RPMI7951 (cell line): ENCODE measurements at places on chromosomes 7 and 10. TPM values are rescaled to one million over a fixed set of nuclear protein-coding genes. Genes with fewer than 3 reads are reported as not detected.

- peak; percentile 36 for DNase-seq
These were observed 10.1 kb downstream of the THNSL1 start for GRCh38 chr10:25026463-25026862.

GRCh38 chr7:128122576-128123290 is 91.5 kb upstream of the LRRC4 start:
- DNase-seq: no peak

DNA sequence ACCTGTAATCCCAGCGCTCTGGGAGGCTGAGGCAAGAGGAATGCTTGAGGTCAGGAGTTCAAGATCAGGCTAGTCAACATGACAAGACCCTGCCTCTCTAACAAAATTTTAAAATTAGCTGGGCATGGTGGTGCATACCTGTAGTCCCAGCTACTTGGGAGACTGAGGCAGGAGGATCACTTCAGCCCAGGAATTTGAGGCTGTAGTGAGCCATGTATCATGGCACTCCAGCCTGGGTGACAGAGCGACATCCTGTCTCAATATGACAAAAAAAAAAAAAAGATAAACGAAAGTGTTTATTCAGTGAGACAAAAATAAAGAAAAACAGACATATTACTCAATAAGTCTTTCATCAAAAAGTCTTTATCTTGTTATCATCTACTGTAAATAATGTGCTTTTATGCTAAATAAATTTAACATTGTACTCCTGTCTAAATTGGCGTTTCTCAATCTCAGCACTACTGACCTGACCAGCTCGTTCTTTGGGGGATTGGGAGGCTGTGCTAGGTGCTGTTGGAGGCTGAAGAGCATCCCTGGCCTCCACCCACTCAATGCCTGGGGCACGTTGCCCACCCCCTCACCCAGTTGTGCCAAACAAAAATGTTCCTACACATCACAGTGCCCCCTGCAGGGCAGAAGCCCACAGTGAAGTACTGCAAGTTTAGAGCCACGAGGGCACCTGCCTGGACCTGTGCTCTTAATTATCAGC is 57.7 kb downstream of the NCAPG2 start:
- DNase-seq: no peak

DNA sequence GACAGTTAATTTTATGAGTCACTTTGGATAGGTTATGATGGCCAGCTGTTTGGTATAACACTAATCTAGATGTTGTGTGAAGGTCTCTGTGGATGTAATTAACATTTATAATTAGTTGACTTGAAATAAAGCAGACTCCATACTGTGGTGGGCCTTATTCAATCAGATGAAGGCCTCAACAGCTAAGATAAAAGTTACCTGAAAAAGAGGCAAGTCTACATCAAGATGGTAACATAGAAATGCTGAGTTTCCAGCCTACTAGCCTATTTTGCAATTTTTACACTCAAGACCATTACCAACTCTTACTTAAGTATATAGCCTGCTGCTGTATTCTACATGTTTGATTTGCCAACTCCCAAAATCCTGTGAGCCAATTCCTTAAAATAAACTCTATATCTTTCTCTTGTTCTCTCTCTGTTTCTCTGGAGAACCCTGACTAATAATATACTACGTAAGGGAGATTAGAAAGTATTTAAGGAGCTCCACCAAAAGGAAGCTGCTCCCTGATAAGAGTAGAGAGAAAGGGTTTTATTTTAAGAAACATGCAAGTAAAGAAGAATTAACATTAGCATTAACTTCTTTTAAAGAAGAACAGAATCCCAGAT is 42.7 kb downstream of the ZNF438 start:
- DNase-seq: no peak

DNA sequence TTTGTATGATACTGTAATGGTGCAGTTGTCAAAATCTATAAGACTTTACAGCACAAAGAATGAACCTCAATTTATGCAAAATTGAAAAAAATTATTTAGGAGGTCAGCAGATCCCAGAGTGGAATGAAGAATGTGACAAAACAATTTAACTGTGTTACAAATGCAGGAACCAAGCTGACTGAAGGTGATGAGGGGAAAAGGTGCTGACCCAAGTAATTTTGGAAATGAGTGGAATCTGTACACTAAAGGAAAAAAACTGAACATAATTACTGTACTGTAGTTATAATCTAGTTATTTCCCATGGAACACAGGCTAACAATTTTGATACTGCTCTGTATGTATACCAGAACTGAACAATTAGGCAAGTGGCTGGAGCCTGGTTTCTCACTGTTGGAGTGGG is 31.2 kb upstream of the ZCCHC24 start:
- DNase-seq: no peak

The FAM25A gene
- total RNA-seq: not detected in 2 replicates

The CCDC71L gene
- 19.2 and 19.6 TPM in 2 replicates for total RNA-seq

- no peak for DNase-seq
These were observed 303.9 kb downstream of the SDHAF3 start for GRCh38 chr7:97421307-97421930.

The ZCCHC24 gene
- 21.0 and 24.6 TPM in 2 replicates for total RNA-seq

The POP7 gene
- 79.5 and 91.4 TPM in 2 replicates for total RNA-seq

DNA sequence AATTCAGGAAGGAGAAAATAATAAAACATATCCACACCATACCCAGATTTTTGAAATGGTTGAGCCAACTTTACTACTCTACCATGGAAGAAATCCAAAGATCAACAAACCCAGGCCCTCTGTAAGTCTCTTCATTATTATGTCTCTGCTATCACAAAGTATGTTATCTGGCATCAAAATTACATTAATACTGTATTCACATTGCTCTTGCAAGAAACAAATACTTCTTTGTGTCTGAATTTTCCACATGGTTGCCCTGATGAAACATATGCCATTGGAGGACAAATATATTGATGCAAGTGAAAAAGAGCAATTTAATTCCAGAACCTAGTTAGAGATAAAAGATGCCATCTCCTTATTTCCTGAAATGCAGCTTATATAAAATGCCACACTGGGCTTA is 204.0 kb downstream of the FZD1 start:
- DNase-seq: no peak

The LRIT1 gene
- not detected in 2 replicates for total RNA-seq
